Stimulated activated CD8-positive, alpha-beta memory T cell treated with anti-CD3 and anti-CD28 coated beads, Interleukin-4, amount 100 ng/mL, for 1 hour (primary cell): ENCODE measurements at places on chromosomes 3 and 15.

DNA sequence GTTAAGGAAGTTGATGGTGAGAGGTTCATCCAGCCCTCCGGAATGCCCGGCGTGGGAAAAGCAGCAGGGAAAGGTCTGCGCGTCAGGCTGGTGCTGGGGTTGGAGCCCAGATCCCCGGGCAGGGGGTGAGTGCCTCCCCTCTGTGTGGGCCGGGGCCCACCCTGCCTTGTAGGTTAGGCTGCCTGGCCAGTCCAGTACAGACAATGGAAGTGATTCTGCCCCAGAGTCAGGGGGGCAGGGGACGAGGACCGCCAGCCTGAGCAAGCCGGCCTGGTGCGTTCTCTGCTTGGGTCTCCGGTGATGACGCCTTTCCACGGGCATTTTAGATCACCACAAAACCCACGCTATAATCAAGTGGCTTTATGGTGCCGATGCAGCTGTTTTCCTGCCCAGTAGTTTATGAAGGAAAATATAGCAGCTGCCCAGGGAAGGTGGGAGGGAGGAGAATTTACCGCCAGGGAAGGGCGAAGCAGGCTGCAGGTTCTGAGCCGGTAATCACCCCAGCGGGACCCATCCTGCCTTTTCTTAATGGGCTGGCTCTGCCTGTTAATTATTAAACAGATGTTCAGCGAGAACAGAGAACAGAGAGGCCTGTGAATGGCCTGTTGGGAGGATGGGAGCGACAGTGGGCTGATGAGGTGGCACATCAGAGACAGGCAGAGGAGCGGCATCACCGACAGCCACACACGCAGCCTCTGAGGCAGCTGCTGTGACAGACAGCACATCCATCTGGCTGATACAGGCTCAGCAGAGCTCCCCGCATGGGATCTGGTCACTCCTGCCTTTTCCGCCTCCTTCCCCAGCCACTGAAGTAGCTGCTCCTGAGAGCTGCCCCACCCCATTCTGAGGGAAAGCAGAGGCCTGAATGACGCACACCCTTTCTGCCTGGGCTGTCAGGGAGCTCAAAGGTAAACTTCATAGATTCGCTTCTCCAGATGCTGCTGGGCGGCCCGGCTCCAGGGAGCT, 35.2 kb downstream of the BDH1 start:
- no peak for DNase-seq

GRCh38 chr3:64303401-64303800, 78.1 kb upstream of the PRICKLE2 start:
- DNase-seq: no peak

GRCh38 chr3:108940568-108941263, 13.0 kb downstream of the GUCA1C start:
- no peak for DNase-seq

DNA sequence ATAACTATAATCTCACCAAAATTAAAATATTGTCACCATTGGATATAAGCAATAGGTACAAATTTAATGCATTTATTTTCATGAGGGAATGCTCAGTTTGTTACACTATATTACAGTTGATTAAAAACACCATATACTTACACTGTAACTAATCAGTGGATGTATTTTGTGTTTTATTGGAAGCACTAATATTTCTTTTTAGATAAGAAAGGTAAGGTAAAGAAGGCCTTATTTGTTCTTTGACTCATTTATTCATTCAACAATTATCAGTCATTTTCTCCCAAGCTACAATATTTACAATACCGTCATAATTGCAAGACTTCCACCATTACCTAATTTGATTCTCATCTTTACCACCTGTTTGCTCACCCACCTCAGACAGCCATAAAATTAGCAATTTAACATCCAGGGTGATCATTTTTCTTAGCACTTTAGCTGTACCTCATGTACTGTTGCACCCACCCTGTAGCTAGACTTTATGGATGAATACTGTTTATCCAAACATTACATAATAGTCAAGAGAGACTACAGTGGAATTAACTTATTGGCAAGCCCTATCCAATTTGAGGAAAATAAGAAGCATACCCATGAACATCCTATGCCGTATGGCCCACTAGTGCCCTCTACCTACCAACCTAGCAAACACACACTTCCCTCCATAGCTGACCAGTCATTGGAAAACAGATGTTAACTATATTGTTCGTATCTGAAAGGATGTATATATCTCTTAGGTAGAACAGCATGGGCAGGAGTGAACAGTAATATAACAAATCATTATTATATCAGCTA, 229.6 kb downstream of the BBX start:
- no peak for DNase-seq

DNA sequence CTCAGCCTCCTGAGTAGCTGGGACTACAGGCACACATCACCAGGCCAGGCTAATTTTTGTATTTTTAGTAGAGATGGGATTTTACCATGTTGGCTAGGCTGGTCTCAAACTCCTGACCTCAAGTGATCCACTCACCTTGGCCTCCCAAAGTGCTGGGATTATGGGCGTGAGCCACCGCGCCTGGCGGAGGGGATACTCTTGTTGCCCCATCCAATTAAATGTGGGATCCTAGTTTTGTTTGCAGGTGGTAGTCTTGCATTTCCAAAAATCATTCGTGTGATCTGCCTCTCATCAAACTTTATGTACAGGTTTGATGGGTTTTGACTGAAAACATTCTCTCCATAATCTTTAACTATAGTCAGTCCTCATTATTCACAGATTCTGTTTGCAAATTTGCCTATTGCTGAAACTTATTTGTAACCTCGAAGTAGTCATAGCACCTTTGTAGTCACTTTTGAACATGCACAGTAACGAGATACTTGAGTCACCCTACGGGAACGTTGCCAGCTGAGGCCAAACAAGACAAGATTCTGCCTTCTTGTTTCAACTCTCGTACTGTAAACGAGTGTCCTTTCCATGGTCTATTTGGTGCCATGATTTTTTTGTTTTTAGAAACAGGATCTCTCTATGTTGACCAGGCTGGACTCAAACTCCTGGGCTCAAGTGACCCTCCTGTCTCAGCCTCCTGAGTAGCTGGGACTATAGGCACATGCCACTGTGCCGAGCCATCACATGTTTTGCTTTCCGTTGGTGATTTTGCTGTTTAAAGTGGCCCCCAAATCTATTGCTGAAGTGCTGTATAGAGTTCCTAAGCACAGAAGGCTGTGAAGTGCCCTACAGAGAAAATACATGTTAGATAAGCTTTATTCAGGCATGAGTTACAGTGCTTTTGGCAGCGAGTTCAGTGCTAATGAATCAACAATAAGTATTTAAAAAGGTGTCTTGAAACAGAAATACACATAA, 8.1 kb upstream of the MAPK6 start:
- DNase-seq: no peak

- no peak for DNase-seq
Observed at GRCh38 chr3:56753206-56753820, 48.4 kb downstream of the ARHGEF3 start.

- DNase-seq: no peak
Observed at GRCh38 chr3:156321945-156322344, 201.6 kb downstream of the KCNAB1 start.

- no peak for DNase-seq
Observed at GRCh38 chr3:100761211-100761942, 52.1 kb downstream of the TFG start.

DNA sequence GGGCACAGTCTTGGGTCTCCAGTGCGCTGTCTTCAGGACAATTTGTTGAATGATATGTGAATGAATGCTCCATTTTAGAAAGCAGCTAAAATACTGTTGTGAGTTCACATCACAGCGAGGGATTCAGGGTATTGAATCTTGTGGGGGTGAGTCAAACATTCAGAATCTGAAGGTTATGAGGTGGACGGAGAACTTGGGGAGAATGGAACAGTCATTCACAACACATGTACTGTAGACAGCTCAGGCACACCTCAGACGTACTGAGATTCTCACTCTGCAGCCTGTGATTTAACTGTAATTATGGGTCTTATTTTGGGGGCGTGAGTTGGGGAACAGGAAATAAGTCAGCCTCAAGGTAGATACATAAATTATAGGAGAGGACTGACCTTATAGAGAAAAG, 13.9 kb downstream of the CRYBG3 start:
- no peak for DNase-seq

- DNase-seq: no peak
Observed at GRCh38 chr3:128971421-128972100, 22.3 kb downstream of the CFAP92 start.

DNA sequence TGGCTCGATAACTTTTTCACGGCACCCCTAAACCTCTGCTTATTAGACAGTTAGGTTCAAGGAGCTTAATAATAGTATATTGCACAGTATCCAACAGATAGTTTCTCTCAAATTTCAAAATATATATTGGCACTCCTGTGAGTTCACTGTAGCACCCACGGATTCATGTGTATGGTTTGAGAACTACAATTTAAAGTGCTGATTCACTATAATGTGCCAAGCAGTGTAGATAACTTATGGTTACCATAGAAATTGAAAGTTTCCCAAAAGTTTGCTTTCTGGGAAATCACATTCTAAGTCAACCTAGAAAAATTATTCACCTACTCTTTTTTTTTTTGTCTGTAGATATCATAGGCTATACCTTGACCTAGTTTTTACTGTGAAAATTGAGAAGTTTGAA, 86.6 kb downstream of the GAP43 start:
- no peak for DNase-seq

DNA sequence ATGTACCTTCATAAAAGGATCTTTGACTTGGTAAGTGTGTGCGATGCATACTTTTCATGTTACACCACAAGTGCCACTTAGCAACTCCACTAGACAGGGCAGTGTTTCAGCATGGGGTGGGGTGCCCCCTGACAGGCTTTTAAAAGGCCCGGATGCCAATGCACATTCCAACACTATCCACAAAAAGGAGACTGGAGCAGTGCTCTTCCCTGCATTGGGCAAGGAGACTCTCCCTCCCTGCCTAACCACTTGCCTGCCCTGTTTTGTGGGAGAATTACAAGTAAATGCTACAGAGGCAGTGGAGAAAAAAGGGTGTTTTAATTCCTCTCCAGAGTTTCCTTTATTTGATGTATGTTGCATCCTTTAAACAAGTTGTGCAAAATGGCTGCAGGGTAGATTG, 1.7 kb upstream of the RARB start:
- no peak for DNase-seq

- DNase-seq: no peak
Observed at GRCh38 chr15:38650384-38650783, 85.8 kb upstream of the RASGRP1 start.

DNA sequence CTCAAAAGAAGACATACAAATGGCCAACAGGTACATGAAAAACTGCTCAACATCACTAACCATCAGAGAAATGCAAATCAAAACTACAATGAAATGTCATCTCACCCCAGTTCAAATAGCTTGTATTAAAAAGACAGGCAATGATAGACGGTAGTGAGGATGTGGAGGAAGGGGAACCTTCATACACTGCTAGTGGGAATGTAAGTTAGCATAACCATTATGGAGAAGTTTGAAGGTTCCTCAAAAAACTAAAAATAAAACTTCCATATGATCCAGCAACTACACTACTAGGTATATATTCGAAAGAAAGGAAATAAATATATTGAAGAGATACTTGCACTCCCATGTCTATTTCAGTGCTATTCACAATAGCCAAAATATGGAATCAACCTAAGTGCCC, 62.8 kb upstream of the PPARG start:
- no peak for DNase-seq

DNA sequence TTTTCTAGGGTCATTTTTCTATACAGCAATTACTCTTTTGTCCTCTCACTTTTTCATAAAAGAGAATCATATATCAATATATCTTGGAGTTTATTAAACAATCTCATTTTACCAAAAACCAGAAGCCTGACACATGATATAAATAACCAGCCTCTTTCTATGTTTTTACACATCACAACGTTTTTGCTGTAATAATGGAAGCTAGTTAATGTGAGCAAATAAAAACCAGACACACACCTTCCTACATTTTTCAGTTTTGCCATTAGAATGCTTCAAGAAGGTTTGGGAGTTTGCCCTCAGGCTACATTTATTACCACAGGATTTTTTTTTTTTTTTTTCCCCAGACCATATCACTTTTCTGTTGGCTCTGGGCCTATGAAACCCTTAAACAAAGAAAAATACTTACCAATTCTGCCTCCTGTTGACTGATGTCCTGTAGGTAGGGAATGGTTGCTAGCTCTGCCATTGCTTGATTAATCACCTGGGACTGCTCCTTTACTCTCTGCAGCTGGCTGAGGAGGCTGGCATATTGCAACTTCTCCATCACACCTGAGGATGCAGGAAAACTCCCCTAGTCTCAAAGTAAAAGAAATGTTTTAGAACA, 165.5 kb downstream of the ECT2 start:
- DNase-seq: no peak

GRCh38 chr3:81303321-81303720, 458.1 kb downstream of the GBE1 start:
- no peak for DNase-seq

- DNase-seq: no peak
Observed at GRCh38 chr3:130828948-130829947, 64.6 kb upstream of the ATP2C1 start.

- no peak for DNase-seq
Observed at GRCh38 chr3:187251599-187251998, 39.9 kb downstream of the MASP1 start.

DNA sequence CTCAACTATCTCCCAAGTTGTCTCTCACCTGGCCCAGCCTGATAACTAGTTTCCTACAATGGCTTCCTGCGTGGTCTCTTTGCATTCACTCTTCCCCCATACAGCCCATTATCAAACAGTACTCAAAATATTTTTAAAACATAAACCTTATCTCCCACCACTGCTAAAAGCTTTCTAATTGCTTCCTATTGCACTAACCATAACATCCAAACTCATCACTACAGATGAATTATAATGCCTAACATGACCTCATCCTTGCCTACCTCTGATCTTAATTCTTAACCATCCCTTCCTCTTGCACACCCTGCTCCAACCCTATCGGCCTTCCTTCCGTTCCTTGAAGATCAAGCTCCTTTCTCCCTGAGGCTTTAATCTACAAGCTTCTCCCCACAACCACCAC, 17.0 kb downstream of the ACAP2 start:
- no peak for DNase-seq

DNA sequence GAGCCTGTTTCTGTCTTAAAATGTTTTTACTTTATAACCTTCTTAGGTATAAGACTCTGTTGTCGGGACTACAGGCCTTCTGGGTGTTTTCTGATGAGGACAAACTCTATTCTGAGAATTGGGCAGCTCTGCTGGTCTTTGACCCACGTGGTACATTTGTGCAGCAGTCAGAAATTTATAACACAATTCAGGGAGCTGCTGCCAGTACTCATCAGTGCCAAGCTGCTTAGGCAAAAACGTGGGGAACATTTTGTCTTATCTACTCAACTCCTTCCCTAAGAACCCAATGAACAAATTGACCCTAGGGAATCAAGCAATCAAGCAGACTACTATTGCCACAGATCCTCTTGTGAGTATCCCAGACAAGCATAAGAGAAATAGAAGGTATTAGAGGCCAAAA, 180.7 kb upstream of the PDZRN3 start:
- DNase-seq: no peak

GRCh38 chr15:51363383-51363782, 21.9 kb downstream of the GLDN start:
- no peak for DNase-seq

DNA sequence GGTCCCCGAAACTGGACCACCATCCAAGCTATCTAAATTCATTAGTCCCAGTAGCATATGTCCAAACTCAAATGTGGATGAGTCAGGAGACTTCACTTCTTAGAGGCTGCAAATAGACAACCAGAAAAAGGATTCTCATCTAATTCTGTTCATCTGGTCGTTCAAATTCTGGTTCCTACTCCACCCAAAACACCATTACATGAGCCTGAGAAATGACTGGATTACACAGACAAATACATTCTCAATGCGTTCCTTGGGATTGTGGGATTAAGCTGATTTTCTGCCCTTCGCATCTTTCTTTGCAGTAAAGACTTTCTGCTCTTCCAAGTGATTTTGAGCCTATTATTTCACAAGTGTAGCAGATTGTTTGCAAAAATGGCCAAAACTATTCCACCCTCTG, 472.3 kb upstream of the PROK2 start:
- DNase-seq: no peak
